Body of pancreas (tissue), 4 donors: ENCODE measurements at places on chromosomes 4 and X.

DNA sequence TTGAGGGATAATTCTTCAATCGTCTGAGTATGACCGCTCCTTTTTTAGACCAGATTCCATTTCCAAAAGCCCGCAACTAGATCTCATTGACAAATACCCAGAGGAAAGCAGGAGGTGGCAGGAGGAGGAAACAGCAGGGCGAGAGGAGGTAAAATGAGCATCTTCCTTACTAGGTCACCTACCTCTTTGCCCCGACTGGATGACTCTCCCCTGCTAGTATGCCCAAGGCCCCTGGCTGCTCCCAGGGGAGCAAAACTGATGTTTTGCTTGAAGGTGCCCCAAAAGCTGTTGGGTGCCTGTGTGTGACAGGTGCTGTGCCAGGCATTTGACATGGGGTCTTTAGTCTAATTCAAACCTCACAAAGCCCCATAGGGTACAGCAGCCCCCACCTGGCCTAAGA is 48.9 kb downstream of the C4orf50 start:
- no peak for DNase-seq

DNA sequence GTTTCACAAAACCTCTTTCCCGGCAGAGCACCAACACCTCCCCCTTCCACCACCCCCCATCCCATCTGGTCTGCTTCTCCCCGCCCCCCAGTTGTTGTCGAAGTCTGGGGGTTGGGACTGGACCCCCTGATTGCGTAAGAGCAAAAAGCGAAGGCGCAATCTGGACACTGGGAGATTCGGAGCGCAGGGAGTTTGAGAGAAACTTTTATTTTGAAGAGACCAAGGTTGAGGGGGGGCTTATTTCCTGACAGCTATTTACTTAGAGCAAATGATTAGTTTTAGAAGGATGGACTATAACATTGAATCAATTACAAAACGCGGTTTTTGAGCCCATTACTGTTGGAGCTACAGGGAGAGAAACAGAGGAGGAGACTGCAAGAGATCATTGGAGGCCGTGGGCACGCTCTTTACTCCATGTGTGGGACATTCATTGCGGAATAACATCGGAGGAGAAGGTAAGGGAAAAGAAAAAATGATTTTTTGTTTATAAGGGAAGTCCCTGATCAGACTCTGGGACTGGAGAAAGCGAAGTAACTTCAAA is at the start of gene PDGFRA:
Gene PDGFRA (plus strand): TSS at position 333 of the 541 bp plus-strand sequence. CDS start 29,476 bp downstream, outside the sequence.
- DNase-seq = peak; percentile 39

DNA sequence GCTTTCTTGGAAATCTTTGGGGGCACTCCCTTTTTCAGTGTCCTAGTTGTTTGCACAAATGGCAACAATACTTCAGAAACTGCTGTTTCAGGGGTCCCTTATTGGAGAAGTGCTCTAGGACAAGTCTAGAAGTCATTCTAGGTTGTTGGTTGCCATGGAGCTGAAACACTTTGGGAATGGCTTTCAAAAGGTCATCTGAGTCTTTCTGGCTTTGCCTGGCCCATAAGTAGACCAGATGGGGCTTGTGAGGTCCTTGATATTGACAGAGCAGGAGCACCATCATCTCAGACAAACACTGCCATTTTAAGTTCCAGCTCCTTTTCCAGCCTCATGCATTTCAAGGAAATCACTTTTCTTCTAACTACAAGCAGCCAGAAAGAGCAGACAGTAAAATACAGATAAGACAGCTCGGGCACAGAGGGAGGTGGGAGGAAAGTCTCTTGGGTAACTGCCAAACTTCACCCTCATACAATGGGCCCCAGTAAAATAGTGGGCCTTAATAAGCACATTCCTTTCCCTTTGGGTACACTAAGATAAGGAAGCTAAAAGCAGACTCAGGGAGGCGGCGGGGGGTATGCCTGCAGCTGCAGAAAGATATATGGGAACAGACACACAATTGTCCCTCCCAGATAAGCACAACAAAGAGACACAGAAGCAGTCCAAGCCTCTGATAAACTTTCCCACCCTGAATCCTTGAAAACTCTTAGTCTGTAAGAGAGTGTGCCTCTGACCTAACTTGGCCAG is 8.5 kb upstream of the NXF3 start:
- DNase-seq = peak; percentile 12

- no peak for DNase-seq
Observed at GRCh38 chr4:4880492-4880891, 21.0 kb downstream of the MSX1 start.

DNA sequence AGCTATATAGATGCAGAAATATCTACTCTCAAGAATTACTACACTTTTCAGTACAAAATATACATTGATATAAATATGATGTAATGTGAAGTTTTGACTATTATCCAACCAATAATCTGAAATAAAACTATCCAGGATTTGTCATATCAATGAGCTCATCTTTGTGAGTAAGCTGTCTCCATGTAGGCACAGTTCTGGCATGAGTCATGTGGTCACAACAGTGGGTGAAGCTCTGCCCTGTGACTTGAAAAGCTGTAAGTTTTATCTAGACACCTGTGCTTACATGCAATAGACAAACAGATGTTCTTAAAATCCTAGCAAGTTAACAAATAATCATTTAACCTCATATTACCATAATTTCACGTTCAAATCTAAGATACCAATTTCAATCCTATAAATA is 192.7 kb downstream of the GABRG1 start:
- DNase-seq = no peak

DNA sequence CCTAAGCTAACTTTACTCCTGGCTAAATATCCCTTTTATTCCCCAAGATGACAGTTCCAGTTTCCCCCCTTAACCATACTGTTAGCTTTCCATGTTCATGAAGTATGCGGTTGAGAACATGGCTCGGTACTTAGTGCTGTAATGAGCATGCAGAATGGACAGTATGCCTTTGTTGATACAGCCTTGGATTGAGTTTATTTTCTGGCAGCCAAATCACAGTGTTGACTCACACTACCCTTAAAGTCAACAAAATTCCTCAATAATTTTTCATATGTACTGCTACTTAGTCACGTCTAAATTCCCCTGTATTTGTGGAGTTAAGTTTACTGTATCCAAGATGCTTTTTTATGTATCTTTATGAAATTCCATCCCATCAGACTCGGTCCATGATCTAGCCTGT is 1.4 kb upstream of the VEGFC start:
- DNase-seq = no peak

DNA sequence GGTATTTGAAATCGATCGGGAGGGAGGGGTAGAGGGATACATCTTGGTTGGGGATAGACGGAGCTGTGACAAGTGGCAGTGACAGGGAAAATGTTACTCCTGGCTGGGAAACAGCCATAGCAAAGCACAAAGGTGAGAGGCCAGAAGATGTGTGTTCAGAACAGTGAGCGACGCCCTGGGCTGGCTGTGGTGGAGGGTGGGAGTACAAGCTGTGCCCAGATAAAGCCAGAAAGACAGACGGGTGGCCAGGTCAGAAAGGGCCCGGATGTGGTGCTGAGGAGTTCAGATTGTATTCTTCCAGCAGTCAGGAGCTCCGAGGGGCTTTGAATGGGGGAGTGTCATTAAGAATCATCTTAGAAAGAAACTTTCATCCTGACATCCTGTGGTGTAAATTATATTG is 27.9 kb downstream of the CCDC149 start:
- no peak for DNase-seq

DNA sequence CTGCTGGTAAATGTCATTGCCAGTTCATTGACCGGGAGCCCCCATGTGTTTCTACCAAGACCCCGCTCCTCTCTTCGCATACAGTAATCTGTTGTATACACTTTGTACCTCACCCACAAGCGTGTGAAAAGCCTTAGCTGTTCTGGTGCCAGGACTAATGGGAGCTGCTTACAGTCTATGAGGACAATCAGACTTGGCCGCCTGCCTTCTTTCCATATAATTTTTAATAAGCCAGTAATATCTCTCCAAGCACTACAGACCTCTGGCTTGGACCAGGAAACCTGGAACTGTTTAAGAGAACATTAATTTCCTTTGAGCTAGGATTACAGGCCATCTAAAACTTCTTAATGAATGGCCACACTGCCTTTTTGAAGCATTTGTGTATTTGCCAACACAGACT is 149.7 kb upstream of the MSX1 start:
- no peak for DNase-seq

DNA sequence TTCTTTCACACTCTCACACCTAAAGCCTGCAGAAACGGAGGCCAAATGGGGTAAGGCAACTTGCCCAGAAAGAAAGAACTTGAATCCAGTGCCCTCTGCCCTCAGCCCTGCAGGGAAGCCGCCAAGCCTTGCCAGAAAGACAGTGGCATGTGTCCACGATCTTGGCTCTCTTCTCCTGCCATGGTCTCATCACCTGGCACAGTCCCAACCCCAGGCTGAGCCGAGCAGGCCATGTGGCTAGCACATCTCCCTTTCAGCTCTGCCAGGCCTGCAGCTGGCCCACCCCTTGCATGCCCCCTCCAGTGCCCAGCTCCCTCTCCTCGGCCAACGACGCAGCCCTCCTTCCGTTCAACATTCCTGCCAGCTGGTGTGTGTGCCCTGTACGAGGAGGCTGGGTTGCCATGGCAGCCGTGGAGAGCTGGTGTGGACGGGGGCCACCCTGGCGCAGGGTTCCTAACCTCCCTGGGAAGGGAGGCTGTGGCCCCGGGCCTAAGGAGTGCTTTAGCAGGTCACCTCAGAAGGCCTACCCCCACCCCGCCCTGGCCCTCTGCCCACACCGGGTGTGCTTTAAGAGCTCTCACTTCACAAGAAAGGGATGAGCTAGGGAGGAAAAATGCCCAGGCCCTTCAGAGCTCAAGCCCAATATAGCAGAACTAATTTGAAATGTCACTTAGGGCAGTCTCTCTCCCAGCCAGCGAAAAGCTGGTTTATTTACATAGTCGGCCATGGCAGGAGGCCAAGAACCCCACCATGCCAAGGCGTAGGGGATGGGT is 73.0 kb upstream of the PJA1 start:
- DNase-seq = peak; percentile 19

DNA sequence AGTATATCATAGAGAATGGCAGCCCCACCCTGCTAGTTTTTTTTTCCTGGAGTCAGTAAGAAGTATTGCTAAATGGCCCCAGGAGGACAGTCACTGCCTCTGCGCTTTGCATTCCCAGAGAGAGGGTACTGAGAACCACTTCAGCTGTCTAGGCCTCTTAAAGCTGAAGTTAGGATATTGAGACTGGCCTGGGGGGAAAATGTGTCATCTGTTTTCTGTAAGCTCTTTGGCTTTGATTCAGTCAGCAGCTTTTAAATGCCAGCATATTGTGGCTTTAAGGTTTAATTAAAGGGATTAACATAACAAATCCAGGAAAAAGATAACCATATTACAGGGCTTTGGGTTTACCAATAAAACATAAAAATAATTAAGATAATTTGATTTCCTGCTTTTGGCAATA is 852.0 kb downstream of the PCDH18 start:
- no peak for DNase-seq

GRCh38 chr4:156201050-156201449 is 247.4 kb upstream of the CTSO start:
- no peak for DNase-seq

DNA sequence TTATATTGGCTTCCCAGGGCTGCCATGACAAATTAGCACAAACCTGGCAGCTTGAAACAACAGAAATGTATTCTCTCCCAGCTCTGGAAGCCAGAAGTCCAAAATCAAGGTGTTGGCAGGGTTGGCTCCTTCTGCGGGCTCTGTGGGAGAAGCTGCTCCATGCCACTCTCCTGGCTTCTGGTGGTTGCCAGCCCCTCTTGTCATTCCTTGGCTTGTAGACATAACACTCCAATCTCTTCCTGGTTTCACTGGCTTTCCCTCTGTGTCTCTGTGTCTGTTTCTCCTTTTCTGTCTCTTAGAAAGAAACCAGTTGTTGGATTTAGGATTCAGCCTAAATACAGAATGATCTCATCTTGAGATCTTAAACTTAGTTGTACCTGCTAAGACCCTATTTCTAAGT is 85.5 kb downstream of the USP46 start:
- DNase-seq = no peak

GRCh38 chr4:186886759-186887158 is 163.1 kb upstream of the FAT1 start:
- no peak for DNase-seq

GRCh38 chr4:79561751-79562150 is 153.7 kb upstream of the GK2 start:
- DNase-seq = no peak

- no peak for DNase-seq
Observed at GRCh38 chr4:89725268-89725667, 111.7 kb downstream of the SNCA start.

DNA sequence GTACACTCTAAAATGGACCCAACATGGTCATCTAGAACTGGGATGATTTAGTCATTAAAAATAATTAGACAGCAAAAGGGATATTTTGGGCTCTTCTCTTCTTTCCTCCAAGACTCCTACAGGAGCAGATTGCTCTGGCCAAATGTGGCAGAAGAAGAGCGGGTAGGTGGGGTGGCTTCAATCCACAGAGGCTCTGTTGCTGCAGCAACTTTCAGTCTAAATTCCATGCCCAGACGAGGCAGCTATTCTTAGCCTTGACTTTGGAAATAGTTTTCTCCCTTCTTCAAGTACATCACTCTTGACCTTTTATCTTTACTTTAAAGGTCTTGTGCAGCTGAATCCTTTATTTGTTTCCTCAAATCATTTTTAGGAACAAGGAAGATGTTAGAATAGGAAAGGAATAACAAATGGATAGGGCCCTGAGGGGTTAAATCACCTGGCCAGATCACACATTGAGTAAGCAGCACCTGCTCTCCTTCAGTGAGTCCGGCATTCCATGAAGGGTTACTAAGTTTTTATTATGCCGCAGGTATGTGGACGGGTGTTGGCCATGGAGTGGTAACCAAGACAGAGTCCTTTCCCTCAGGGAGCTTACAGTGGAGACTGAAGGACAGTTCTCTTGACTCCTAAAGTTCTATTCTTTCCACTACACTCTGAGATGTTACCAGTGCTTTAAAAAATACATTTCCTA is 19.3 kb upstream of the SORBS2 start:
- no peak for DNase-seq

GRCh38 chr4:31041853-31042252 is 321.7 kb downstream of the PCDH7 start:
- no peak for DNase-seq

GRCh38 chrX:34653811-34654210 is 3.3 kb downstream of the TMEM47 start:
- no peak for DNase-seq

- no peak for DNase-seq
Observed at GRCh38 chr4:88017516-88018297, 10.3 kb downstream of the PKD2 start.

DNA sequence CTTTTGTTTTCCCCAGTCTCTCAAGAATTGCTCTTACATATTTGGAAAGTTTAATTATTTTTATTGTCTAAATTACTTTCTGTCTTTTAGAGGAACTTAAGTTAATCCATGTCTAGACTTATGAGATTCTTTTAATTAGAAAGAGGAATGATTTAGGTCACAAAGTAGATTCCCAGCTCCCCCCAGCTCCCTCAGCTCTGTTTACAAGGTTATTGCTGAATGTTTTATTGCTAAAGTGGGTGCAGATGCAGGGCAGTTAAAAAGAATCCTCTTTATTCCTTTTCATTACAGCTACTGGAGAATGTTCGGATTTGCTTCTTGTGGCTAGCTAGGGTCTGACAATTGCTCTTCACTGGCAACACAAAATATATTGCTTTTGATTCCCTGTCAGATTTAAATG is 33.7 kb upstream of the CCKAR start:
- no peak for DNase-seq

DNA sequence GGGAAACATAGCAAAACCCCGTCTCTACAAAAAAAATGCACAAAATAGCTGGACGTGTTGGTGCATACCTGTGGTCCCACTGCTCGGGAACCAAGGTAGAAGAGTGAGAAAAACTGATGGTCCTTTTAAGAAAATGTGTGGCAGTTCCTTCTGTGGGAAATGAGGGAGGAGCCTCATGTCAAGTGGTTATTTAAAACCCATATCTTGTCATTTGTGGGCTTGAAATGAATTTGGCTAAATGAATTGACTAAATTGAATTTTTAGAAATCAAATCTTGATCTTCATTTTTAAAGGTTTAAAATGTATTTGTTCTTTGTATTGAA is 16.2 kb upstream of the LAMP2 start:
- no peak for DNase-seq
